ENCODE measurements at places on chromosomes 2 and 18.

GRCh38 chr18:48333563-48333962 is 75.6 kb downstream of the ZBTB7C start:
- no peak for DNase-seq

- DNase-seq = no peak
Measured at GRCh38 chr2:142130111-142131009, 456 bp downstream of the LRP1B start.

DNA sequence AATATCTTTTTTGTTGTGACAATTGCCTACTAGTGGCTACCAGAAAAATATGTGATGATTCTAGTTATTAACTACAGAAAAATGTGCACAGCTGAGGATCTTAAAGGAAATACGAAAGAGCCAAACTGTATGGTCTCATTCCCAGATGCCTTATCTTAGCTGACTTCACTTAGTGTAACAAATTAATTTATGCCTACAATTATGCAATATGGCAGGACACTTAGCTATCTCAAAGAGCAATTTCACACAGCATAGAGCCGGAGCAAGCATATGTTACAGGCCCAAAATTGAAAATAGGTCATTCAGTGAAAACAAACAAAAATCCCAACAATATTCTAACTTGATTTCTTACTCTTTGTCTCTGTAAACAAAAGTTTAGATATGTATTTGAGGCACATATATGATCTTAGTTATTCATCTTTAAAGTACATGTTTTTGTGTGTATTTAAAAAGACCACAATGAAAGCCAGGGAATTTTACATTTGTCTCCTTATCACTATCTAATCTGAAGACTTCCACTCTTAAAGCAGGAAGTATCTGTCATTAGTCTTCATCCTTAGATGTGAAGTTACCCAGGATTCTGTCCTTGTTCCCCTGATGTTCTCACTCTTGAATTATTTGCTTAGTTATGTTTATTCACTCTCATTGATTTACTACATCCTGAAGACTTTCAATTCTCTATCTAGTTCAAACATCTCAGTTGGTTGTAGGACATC is 1579.0 kb upstream of the NXPH2 start:
- no peak for DNase-seq

DNA sequence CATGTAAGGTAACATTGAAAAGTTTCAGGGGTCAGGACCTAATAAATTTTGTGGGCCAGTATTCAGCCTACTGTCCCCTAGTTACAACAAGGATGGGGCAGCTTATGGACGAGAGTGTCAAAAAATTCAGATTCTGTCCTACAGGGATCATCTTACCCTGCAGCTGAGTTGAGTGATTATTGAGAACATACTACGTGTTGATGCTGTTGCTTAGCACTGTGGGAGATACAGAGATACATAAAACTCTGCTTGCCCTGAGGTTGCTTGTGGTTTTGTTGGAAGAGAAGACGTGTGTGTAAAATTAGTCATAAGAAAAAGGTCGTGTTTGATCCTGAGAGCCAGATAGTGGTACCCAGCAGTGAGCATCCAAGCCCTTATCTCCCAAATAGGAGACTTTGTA is 253.2 kb downstream of the NEDD4L start:
- no peak for DNase-seq
